ENCODE measurements at places on chromosomes 3 and 15. TPM values are rescaled to one million over a fixed set of nuclear protein-coding genes. Genes with fewer than 3 reads are reported as not detected.

Gene TEX9
- 8.3 TPM for total RNA-seq

Gene FSTL1
- 765 TPM for total RNA-seq

Gene COL6A5
- not detected for total RNA-seq

Gene CAPN3
- 2.5 TPM for total RNA-seq

Gene DPPA2
- total RNA-seq: not detected

Gene ADAMTS7
- 7.5 TPM for total RNA-seq
